ENCODE measurements at places on chromosomes 1 and 21.

DNA sequence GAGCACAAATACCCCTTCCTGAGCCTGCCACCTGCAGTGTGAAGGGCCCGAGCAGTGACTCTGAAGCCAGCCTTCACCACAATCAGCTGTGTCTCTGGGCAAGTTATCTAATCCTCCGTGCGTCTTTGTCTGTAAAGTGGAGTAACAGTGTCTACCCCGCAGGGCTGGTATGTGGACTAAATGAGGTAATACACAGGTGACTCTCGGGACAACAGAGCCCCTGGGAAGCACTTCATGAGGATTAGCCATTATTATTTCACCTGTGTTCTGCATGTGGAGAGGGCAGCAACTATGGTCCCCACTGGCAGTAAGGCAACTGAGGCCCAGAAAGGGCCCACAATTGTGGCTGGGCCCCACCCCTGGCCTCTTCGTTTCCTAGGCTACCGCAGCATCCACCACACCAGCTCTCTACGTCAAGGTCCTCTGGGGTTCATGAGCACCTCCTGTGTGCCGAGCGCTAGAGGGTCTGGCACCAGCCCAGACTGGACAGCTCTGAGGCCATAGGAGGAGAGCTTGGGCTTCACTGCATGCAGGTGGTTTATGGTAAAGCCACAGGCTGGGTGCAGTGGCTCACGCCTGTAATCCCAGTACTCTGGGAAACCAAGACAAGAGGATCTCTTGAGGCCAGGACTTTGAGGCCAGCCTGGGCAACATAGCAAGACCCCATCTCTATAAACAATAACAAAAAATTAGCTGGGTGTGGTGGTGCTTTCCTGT, 41.3 kb upstream of the LRP8 start:
- no peak for DNase-seq

DNA sequence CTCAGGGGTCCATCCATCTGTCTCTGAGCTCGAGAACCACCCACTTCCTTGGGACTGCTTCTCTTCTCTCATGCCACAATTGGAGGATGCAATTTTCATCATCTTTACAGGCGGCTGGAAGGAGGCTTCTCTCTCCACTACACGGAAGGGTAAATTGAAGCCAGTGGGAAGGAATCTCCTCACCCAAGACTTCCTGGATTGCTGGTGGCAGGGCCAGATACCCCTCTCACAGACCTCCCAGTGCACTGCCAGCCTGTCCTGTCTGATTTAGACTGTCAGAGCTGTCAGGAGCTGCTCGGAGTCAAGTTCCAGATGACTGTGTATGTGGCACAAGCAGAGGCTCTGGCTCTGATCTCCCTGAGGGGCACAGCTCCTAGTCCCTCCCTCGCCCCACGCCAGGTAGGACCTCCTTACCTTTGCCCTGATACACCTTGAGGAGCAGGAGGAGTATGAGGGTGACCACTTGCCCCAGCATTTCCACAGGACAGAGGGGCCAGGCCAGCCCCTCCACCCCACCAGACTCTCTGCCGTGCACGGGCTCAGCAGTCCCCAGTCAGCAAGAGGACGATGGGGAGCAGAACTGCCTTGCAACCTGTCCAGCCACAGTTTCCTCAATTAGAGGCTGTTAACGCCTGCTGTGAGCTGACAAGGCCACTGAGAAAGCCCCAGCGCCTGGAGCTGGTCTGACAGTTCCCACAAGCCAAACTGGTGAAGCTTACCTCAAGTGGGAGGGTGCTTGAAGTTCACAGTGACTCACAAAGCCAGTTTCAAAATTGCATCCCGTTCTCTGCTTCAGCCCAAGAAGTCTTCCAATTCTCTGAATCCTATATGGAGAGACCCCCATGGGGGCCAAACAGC, at the start of gene CD244:
Gene CD244 (minus strand): TSS at position 685 of the 858 bp plus-strand sequence. CDS start 210 bp downstream, at position 475.
- no peak for DNase-seq

GRCh38 chr1:201740670-201741111, 88.3 kb upstream of the IPO9 start:
- DNase-seq = no peak

- DNase-seq = no peak
These were observed 27.3 kb downstream of the CDCP2 start for GRCh38 chr1:54125386-54126070.

DNA sequence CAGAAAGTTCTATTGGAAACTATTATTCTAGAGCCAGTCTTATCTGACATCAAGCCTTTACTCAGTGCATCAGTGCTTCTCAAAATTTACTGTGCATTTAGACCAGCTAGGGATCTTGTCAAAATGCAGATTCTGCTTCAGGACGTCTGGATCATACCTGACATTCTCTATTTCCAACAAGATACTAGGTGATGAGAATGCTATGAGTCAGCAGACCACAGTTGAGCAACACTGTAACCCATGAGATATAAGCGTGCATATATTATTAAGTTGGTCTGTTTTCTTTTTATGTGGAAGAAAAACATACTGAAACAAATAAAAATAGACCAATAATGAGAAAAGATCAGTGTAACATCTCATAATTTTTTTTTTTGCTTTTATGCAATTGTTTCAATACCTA, 40.4 kb upstream of the KCNH1 start:
- no peak for DNase-seq

- DNase-seq = no peak
These were observed 22.4 kb upstream of the SFPQ start for GRCh38 chr1:35215346-35215745.

DNA sequence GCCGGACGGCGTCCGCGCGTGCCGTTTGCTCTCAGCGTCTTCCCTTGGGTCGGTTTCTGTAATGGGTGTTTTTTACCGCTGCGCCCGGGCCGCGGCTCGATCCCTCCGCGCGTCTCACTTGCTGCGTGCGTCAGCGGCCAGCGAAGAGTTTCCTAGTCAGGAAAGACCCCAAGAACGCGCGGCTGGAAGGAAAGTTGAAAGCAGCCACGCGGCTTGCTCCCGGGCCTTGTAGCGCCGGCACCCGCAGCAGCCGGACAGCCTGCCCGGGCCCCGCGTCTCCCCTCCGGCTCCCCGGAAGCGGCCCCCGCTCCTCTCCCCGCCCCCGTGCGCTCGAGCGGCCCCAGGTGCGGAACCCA, 159.8 kb downstream of the RUNX1 start:
- no peak for DNase-seq

GRCh38 chr1:220809704-220810103, 23.0 kb downstream of the MTARC1 start:
- no peak for DNase-seq

Data from stimulated activated CD8-positive, alpha-beta memory T cell treated with anti-CD3 and anti-CD28 coated beads, Interleukin-4, amount 100 ng/mL, for 1 hour (primary cell).